ENCODE measurements at places on chromosomes 3 and 15. TPM values are rescaled to one million over a fixed set of nuclear protein-coding genes. Genes with fewer than 3 reads are reported as not detected.

Gene GPR62
- 0.48 TPM for polyA plus RNA-seq

Gene SEMA7A
- polyA plus RNA-seq: 5.0 TPM

Gene CCDC33
- 9.0 TPM for polyA plus RNA-seq

Gene SLC35G2
- polyA plus RNA-seq: 5.1 TPM

Gene SLMAP
- polyA plus RNA-seq: 59.4 TPM

Gene STAG1
- polyA plus RNA-seq: 59.1 TPM

DNA sequence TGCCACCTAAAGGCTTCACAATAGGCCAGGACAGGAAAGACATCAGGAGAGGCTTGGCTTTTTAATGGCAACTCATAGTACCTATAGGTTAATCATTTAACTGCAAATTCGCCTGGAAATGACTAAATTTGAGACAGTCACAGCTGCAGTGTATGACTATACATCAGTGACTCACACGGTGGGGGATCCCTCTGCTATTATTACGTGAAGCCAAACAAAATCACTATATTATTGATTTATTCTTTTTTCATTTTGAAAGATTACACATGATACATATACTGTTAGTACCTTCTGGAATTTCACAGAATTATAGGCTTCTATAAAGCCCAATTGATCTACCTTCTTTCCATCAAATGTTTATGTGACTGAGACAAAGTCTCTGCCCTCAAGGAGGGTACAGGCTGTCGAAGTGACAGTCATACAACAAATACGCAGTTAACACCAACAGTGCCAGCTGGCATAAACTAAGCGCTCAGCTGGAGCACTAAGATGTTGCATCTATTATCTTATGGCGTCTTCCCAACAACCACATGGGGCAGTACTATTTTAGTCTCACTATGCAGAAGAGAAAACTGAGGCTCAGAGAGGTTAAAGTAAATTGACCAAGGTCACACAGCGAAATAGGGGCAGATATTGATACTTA lies 82.0 kb upstream of the LMOD3 start:
- DNase-seq: no peak

GRCh38 chr3:52053307-52054304 lies 2.8 kb downstream of the DUSP7 start:
- DNase-seq: no peak

DNA sequence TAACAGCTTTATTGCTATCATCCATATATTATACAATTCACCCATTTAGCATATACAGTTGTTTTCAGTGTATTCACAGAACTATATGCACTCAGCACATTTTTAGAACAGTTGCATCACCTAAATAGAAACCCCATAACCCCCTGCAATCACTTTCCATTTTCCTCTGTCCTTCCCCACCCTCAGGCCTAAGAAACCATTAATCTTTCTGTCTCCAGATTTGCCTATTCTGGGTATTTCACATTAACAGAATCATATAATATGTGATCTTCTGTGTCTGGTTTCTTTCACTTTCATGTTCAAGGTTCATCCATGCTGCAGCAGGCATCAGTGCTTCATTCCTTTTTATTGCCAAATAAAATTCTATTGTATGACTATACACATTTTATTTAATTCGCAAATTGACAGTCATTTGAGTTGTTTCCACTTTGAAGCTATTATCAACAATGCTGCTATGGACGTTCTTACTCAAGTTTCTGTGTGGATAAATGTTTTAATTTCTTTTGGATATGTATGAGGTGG lies 39.8 kb downstream of the ADAMTS17 start:
- DNase-seq: no peak

GRCh38 chr3:122416966-122417365 lies 1.1 kb upstream of the WDR5B start:
- DNase-seq: no peak

DNA sequence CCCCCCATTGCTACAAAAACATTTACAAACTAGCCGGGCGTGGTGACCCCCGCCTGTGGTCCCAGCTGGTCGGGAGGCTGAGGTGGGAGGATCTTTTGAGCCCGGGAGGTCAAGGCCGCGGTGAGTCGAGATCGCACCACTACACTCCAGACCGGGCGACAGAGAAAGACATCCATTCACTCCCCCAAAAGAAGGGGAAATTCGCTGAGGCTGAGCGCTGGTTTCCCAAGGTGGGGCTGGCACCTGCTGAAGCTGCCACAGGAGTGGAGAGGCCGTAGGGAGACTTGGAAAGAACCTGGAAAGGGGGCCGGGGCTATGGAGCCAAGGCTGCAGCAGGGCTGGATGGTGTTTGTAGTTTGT lies 732 bp upstream of the CRTC3 start:
- no peak for DNase-seq

DNA sequence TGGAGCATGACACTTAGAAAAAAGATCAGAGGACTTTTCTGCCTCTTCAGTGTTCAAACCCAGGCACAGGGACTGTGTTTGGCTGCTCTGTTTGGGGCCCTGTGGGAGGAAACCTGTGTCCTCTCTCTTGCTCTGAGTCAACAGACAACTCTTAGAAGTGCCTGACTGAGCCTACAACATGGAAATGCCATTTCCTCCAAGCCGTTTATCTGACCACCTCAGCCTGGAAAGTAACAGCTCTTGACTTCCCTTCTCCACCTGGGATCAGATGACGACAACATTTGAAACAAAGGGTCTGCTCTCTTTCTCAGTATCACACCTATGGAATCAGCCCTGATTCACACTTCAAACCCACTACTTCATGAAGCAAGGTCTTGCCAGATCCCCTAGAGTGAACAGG lies 91.3 kb upstream of the CTDSPL start:
- no peak for DNase-seq

DNA sequence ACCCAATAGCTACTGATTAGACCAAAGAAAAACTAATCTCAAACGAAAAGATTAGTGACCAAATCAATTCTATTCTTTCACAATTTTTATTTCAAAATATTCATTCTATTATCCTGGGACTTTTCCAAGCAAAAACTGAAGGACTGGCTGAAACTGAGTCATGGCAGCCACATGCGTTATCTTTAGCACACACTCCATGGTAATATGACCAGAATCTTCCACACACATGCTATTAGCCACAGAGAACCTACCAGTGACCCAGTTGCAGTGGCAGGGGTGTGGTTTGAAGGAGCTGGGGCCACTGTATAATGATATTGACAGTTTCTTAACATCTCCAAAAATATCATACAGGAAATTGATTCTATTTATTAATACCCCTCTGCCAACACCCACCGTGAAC lies 154.8 kb upstream of the ABI3BP start:
- DNase-seq: no peak

GRCh38 chr3:46699676-46700523 lies 1.3 kb upstream of the TMIE start:
- no peak for DNase-seq

DNA sequence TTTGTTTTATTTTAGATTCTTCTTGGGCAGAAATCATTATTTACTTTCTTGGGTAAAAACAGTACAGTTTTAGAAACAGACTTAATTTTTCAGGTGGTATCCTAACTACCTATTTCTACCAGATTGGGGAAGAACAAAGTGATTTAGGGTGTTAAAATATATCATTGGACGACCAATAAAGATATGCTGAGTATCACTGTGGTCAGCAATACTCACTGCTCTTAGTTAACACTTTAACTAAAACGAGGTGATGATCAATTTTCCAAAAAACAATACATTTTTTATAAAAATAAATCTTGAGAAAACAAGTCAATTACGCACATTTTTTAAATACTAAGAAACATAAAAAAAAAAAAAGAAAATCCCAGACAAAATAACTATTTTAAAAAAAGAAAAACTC lies 3.6 kb downstream of the COPS2 start:
- DNase-seq: no peak

- no peak for DNase-seq
These were observed 15.9 kb downstream of the MYZAP start for GRCh38 chr15:57607570-57608000.

- DNase-seq: no peak
These were observed 8.9 kb upstream of the ADAMTS17 start for GRCh38 chr15:100350434-100351226.

DNA sequence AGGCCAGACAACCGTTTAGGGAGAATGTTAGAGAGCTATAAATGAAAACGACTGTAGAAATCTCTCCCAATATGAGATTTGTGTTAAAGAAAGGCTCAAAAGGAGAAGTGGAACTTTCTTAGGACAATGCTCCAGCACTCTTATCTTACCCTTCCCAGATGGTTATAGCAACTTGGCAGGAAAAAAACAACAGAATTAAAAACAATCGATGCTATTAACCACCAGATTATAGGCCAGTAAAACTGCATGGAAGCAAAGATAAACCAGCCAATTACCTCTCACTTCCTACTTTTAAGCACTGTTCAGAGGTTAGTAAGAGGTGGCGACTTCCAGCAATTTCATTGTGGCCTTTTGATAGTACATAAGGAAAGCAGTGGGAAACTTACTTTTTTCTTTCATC lies 72.9 kb downstream of the TMCC1 start:
- no peak for DNase-seq

All from left kidney (tissue), 8 donors.